ENCODE measurements at places on chromosomes 13 and 19. TPM values are rescaled to one million over a fixed set of nuclear protein-coding genes. Genes with fewer than 3 reads are reported as not detected.

Gene TPTE2
- not detected for total RNA-seq

Gene CHERP
- 53.8 TPM for total RNA-seq

Gene OR7C1
- total RNA-seq, result not detected

Gene CPB2
- not detected for total RNA-seq

DNA sequence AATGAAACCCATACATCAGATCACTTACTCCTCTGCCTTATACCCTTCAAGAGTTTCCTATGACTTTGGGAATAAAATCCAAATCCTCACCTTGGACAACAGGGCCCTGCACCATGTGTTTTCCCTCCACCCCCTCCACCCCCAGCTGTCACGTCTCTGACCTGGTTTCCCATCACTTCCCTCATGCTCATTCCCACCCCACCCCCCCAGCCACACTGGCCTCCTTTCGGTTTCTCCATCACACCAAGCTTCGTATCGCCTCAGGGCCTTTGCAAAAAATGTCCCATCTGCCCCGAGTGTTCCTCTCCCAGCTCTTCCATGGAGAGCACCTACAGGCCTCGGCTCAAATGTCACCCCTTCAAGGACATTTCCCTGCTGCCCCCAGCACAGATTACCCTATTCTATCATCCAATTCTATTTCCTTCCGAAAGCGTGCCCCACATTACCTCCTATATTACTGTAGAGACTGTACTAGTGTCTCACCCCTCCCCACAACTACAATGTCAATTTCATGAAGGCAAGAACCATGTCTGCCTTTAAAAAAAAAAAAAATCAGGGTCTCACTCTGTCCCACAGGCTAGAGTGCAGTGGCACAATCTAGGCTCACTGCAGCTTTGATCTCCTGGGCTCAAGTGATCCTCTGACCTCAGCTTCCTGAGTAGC, 16.8 kb upstream of the FFAR2 start:
- H3K4me1 ChIP-seq, result peaks cover 2% of the 10 kb centered on the region
- H3K27me3 ChIP-seq, result no peaks in the 10 kb centered on the region
- no peak for DNase-seq
- no peak overlapping the region for H3K4me3 ChIP-seq
- H3K27ac ChIP-seq, result no peak overlapping the region

Measured in naive thymus-derived CD4-positive, alpha-beta T cell (primary cell).